ENCODE measurements at places on chromosomes 16 and 17.

GRCh38 chr17:49585422-49586027 is 9.9 kb downstream of the NXPH3 start:
- DNase-seq: no peak

- no peak for DNase-seq
Measured at GRCh38 chr16:90008708-90009145, 10.5 kb downstream of the DBNDD1 start.

DNA sequence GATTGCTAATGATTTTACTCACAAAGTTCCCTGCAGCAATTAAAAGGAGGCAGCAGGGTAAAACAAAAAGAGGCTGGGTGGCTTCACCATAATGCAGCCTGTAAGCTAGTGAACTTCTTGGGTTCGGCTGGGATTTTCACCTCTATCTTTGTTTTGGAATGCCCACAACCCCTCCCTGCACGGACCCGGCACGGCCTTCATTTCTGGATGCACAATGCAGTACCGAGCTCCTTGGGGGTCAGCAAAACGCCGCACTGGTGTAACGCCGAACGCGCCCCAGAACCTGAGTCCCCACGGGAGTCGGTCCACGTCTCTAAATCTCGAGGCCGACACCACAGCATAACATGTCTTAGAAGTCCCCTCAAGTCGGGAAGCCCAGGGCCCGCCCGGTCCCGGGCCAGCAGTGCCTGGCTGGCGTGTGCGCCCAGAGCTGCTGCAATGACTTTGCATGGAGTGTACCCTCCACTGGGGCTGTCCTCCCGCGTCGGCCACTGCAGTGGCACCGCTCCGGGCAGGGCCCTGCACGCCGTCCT is 759 bp downstream of the UBE2O start:
- DNase-seq: peak; percentile 45

- DNase-seq: no peak
Measured at GRCh38 chr17:76697702-76698465, 12.9 kb downstream of the MXRA7 start.

- no peak for DNase-seq
Measured at GRCh38 chr16:15770107-15770506, 86.7 kb downstream of the MYH11 start.

- DNase-seq: no peak
Measured at GRCh38 chr17:35752945-35753764, at the start of gene GAS2L2. GAS2L2 (minus strand) TSS chr17:35753239; CDS start chr17:35752850, 389 bp downstream.

- DNase-seq: no peak
Measured at GRCh38 chr17:70158591-70158990, 10.7 kb upstream of the KCNJ2 start.

DNA sequence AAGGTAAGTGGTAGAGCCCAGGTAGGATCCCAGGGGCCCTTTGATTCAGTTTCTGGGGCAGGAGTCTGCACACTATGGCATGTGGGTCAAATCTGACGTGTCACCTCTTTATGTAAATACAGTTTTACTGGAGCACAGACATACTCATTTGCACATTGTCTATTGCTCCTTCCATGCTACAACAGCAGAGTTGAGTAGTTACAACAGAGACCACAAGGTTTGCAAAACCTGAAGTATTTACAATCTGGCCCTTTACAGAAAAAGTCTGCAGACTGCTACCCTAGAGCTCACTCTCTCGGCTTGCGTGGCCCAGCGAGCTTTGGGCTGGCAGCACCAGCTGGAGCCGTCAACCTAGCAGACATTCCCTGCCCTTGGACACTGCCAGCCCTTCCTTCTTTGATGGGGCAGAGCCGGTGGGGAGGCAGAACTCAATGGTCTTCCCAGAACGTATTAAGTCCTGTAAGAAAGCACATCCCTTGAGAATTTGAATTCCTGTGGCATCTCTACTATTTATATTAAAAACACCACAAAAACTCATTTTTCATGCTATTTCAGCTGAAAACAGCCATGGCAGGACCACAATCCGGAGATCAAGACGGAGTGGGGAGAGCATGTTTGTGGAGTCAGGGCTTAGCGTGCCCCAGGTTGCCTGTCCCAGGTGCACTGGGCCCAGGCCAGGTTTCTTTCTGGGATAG is 133.1 kb upstream of the NUDT7 start:
- no peak for DNase-seq

DNA sequence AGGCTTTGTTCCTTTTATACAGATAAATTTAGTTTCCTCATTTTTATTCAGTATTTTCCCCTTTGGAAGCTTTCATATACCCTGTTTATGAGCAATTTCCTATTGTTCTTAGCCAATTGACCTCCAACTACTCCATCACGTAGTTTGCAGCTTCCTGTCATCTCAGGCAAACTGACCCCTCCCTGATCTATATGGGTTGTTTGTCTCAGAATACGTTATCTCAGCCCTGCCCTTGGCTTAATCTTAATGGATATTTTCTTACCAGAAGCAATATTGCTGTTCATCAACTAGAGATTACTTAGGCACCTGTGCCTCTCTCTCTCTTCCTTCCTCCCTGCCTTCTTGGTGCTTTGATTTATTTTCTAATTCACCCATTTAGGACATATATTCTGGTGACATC is 81.2 kb downstream of the ZNF18 start:
- DNase-seq: no peak

GRCh38 chr16:22250522-22250921 is 44.4 kb downstream of the EEF2K start:
- no peak for DNase-seq

DNA sequence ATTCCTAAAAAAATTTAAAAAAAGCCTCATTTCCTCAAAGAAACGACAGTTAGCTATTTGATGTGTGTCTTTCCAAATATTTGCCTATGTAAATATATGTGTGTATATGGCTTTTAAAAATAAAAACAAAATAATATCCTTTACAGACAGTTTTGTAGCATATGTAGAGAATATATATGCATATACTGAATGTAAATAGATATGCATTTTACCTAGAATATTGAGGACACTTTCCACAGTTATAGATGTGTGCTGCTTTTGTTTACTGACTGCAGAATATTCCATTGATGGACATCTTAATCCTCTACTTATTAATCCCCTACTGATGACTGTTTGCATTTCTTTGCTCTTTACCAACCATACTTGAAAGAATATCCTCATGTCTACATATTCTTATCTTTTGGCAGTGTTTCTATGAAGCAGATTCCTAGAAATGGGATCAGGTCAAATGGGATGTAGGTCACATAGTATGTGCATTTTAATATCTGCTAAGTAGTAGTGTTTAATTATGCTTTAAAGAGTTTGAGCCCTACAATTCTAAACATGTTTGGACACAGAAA is 3.3 kb downstream of the CCL3L1 start:
- no peak for DNase-seq

DNA sequence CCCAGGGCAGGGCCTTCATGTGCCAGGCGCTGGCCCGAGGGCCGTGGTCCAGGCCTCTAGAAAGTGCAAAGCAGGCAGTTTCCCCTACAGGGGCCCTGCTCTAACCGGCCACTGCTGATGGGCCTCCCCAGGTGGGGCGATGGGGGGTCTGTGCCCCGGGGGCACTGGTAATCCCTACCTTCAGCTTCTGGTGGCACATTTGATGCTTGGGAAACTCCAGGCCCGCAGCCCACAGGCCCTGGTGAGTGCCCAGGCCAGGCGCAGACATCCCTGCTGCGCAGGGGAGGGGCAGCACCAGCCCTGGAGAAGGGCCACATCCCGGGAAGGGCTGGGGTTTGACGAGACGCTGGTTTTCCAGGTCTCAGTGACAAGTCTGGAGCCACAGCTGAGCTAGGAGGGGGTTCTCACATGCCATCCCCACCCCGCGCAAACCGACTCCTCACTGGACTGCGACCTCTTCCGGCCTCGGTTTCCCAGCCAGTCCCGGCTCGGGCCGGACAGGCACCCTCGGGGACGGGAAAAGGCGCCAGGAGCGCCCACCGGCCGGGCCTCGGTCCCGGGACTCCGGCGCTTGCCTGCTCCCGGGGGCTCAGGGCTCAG is 1.6 kb downstream of the DOC2B start:
- no peak for DNase-seq

- no peak for DNase-seq
Measured at GRCh38 chr17:61097781-61098180, 301.9 kb upstream of the TBX2 start.

DNA sequence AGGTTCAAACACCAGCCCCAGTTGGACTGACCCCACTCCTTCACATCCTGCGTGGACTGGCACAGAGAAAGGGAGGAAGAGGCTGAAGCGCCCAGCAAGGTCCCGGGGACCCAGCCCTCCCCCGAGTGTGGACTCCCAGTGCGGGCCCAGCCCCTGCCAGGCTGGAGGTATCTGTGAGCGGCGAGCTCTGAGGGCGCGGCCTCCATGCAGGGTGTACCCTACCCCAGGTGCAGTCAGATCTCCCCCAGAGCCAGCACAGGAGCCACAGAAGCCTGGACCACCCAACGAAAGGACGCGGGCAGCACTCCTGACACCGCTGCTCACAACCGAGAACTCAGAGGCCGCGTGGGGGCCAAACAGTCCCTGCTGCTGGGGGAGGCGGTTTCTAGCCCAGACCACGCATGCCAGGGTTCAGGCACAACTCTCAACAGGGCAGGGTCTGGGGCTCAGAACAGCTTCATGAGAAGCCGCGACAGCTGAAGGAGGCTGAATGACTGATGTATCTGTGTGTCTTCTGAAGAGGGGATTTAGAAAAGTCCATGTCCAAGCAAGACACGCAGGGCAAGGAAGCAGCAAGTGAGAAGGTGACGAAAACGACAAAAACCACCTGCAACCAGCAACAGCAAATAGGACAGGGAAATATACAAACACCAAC is 8.5 kb downstream of the SLC38A10 start:
- DNase-seq: no peak

GRCh38 chr16:53061256-53061655 is 6.5 kb downstream of the CHD9 start:
- no peak for DNase-seq

DNA sequence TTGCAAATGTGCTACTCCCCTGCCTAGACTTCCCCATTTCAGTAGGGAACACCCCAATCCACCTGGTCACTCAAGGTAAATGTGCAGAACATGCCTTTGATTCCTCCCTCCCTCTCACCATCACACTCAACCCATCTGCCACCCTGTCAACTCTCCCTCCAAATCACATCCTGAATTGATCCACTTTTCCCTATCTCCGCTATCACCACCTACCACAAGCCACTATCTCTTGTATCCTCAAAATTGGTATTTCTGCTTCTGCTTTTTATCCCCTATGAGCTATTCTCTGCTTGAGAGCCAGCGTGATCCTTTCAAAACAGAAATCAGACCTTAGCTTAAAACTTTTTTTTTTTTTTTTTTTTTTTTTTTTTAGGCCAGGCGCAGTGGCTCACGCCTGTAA is 5.4 kb upstream of the NOL11 start:
- no peak for DNase-seq

DNA sequence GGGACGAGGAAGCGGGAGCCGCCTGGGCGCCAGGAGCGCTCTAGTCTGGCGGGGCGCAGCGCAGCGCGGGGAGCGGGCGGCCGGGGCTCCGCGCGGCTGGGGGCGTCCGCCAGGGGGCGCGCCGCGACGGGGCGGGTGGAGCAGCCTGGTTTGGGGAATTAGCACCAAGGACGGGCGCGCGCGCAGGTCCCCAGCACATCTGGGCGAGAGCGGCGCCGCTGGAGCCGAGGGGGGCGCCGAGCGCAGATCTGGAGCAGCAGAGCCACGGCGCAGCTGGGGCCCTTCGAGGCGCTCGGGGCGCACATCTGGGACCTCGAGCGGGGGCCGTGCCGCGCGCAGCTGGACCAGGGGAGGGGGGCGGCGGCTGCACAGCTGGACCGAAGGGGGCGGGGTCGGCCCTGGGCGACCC is at the start of gene NXPH3:
NXPH3 (plus strand) TSS at position 193 of the 409 bp plus-strand sequence. CDS start 349 bp downstream, outside the sequence.
- DNase-seq: peak; percentile 42

- no peak for DNase-seq
Measured at GRCh38 chr17:17062356-17062755, 20.1 kb downstream of the MPRIP start.

DNA sequence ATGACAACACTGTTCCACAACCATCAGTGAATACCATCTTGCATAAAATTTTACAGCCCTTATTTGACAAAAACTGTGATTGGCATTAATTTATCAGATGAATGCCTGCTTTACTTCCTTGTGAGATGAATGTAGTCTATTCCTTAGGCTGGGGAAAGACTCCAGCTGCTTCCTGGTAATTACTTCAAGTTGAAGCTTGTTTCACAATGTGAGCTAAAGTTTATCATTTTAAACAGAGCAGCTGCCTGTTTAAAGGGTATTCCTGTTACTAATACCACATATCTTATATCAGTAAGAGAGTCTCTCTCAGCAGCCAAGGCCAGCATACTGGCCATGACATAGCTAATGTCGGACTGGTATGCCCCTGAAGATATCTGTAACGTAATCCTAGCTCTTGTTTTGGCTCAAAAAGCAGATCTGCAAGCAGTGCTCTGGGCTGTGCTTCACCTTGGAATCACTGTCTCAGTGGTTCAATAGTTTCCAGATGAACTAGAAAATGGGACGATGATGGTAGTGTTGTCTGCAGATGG is 13.2 kb upstream of the ARL2BP start:
- DNase-seq: no peak

DNA sequence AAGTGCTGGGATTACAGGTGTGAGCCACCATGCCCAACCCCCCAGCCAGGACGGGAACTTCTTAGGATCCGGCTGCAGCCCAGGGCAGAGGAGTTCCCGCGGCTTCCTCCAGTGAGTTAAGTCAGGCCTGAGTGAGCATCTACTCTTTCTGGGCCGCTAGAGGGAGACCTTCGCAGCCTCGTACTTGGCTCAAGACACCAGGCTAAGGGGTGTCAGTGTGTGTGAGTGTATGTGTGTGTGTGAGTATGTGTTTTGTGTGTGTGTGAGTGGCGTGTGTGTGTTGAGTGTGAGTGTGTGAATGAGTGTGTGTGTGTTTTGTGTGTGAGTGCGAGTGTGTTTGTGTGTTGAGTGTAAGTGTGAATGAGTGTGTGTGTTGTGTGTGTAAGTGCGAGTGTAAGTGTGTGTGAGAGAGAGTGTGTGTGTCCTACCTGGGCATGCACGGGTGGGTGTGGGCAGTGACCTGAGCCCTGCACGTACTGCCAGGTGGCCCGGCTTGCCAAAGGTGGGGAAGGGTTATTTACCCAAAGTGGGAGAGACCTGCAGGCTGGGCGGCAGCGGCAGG is 58.5 kb downstream of the TMEM235 start:
- DNase-seq: peak; percentile 78

DNA sequence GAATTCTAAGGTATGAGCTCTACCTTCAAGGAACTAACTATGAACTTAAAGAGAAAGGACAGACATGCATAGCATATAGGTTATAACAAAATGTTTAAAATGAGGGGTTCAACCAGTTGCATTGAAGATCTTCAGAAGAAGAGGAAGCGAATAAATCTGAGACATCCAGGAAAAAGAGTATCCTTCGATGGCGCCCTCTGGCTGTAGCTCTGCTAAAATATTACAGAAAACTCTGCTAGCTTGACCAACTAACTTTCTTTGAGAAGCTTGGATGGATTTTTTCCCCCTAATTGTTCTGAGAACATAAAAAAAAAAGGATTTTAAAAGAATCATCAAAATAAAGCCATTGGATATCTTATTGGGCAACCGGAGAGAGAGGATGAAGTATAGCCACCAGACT is 659.9 kb upstream of the SOX9 start:
- peak; percentile 56 for DNase-seq

DNA sequence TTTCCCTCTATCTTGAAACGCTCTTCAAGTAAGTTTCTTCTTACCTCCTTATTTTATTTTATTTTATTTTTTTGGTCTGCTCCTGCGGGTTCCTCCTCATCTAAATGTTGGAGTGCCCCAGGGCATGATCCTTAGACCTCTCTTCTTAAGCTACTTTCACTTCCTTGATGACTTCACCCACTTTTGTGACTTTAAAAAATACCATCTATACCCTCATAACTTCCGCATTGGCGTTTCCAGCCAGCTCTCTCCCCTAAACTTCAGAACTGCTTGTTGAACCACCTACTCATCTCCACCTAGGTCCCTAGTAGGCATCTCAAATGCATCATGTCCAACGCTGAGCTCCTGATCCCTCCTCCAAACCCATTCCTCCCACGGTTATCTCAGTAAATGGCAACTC is 51.4 kb upstream of the NFAT5 start:
- no peak for DNase-seq
